ENCODE measurements at places on chromosomes 2 and 18.

GRCh38 chr2:75403991-75404428, 156.7 kb downstream of the EVA1A start:
- no peak for DNase-seq

GRCh38 chr2:216517447-216518225, 19.0 kb downstream of the RPL37A start:
- no peak for DNase-seq

DNA sequence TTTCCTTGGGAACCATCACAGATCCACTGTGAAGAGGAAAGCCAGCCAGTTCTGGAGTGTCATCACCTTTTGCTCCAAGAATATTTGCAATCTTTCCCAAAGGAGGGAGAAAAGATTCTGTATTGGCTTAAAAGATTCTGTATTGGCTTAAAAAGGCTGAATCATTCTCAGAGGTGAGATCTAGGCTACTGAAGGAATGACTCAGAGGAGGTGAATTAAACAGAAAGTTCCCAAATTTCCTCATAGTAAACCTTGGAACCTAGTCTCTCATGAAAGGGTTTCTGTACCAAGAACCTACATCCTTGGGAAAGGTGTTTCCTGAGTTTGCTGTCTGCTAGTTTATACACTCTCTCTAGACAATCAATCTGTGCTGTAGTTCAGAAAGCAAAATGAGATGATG, 34.1 kb upstream of the GRB14 start:
- DNase-seq: no peak

DNA sequence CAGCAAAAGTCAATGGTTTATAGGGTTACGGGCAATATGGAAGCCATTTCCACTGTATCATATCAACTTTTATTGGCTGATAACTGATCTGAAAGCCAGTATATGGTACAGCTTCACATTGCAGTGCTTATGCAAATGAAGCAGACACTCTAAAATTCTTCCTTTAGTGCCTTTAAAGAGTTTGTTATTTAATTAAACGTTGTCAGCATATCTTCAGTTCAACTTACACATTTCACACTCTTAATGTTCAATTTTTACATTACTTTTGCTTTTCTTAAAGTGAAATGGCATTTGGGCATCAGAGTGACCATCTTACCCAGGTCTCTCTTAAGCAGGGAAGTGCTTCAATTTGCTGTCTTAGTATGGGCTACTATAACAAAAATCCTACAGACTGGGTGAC, 420.1 kb downstream of the NCKAP5 start:
- no peak for DNase-seq

- no peak for DNase-seq
Measured at GRCh38 chr2:168723275-168723899, 79.0 kb upstream of the NOSTRIN start.

GRCh38 chr18:31267823-31268481, 50.0 kb upstream of the DSG1 start:
- DNase-seq: no peak

DNA sequence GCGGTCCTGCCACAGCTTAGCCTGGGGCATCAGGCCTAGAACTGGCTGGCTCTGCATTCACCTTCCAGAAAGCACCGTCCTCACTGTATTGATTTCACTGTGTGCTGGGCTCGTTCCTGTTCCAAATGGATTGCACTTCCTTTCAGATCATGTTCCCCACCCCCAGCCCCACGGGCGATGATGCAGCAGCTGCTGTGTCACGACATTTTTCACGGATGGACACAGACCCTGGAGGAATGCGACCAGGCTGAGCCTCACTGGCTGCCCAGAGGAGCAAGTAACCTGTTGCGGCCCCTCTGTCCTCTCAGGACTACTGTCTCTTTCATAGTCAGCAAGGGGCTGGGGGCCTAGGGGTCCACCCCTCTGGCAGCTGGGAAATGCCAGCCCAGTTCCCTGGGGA, 50.3 kb downstream of the CAPN13 start:
- DNase-seq: no peak

DNA sequence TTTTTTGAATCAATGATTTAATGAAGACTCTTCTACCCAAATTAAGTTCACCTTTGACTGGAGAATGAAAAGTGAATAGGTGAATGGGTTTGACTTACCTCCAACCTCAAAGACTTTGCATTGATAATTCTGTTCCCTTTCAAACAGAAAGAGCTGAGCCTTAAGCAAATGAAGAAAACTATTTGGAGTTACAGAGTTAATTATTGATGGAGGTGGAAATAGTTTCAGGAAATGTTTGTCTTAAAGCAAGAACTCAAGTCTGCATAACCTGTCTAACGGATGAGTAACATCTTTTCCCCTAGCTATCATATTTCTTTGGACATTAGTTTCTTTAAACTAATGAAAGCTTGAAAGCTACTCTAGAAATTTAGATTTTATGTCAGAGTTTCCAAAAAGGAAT, 166.5 kb downstream of the CERS6 start:
- no peak for DNase-seq

DNA sequence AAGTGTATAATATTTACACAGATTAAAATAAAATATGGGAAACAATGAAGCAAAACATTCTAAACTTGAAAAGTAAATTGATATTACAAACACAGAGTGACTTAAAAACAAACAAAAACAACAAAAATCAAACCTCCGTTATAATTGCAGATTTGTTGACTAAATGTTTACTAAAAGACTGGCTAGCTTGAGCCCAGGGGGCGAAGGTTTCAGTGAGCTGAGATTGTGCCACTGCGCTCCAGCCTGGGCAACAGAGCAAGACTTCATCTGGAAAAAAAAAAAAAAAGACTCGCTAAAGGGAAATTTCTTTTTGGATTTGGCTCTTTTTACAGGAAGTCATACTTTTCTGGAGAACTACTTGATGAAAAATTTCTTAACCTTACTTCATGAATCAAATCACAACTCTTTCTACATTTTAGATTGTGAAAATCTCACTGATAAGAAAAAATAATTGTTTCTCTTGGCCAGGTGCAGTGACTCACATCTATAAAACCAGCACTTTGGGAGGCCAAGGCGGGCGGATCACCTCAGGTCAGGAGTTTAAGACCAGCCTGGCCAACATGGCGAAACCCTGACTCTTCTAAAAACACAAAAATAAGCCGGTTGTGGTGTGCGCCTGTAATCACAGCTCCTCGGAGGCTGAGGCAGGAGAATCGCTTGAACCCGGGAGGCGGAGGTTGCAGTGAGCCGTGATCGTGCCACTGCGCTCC, 9.7 kb downstream of the TFPI start:
- no peak for DNase-seq

- no peak for DNase-seq
Measured at GRCh38 chr2:30446602-30447148, 371 bp upstream of the LCLAT1 start.

GRCh38 chr2:176669398-176670174, 400.3 kb downstream of the MTX2 start:
- no peak for DNase-seq

DNA sequence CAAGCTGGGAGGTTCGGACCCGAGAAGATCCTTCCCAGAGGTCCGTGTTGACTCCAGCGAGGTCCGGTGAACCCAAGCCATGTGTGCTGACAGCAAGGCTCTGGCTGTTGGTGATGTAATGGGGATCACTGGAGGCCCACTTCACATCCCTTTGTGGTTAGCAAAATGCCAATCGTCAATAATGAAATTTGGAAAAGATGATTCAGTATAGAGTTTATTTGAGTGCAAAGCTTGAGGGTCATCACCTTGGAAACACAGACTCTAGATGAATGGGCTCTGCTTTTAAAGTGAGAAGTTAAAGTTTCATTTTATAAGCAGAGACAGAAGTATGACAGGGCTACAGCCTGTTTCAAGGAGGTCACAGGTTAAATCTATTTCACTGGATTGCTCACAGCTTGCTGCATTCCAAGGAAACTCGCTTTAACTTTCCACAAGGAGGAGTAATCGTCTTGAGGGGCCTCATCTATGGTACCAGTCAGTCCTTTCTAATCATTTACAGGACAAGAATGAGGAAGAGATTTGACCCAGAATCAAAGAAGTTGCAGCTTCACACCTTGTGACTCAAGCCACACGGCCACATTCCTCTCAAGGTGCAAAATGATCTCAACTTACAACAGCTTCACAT, 140.5 kb downstream of the TPO start:
- DNase-seq: no peak

- no peak for DNase-seq
Measured at GRCh38 chr18:43869451-43870008, 592.2 kb upstream of the SYT4 start.

- DNase-seq: no peak
Measured at GRCh38 chr2:46117994-46118393, 179.2 kb upstream of the EPAS1 start.

- no peak for DNase-seq
Measured at GRCh38 chr2:381181-381580, 93.3 kb upstream of the ALKAL2 start.

DNA sequence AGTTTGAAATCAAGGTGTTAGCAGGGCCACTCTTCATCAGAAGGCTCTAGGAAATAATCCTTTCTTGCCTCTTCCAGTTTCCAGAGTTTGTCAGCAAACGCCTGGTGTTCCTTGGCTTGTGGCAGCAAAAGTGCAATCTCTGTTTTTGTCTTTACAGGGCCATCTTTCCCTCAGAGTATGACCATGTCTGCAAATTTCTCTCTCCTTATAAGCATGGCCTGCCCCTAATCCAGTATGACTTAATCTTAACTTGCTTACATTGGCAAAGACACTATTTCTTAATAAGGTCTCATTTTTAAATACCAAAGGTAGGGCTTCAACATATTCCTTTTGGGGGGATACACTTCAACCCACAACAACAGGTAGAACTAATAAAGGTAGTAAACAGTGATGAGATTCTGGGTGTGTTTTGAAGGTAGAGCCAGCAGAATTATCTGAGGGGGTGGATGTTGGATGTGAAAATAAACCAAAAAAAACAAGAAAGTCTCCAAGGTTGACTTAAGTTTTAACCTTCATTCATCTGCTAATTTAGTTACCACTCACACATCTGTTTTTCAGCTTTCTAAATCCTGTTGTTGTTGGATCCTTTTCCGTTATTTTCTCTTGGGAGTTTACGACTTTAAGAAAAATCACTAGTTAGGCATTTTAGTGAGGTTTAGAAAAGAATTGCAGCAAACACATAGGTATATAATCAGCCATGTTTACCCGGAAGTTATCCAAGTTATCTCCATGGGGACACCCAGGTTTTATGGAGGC, 234.4 kb upstream of the FIGN start:
- DNase-seq: no peak

DNA sequence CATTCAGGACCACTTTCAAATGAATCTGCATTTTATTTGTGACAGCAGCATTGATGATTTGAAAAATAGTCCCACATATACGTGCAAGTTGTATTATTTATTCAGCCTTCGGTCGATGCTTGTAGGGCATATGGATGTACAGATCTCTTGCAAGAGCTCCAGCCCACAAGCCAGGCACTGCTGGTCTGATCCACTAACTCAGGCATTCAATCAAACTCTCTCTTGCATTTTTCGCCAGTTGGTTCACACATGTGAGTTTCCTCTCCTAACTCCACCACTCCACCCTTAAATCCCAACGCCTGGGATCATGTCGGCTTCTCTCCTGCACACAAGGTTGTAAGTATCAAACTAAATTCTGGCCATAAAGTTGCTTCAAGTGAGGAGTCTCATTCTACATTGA, 318.7 kb downstream of the CYP26B1 start:
- DNase-seq: no peak

GRCh38 chr2:41160439-41160838, 708.5 kb upstream of the SLC8A1 start:
- no peak for DNase-seq

GRCh38 chr18:5068851-5069250, 128.2 kb downstream of the AKAIN1 start:
- no peak for DNase-seq

- no peak for DNase-seq
Measured at GRCh38 chr18:54357082-54357659, 487 bp downstream of the STARD6 start.

- DNase-seq: peak; percentile 77
Measured at GRCh38 chr2:135818937-135819610, 17.9 kb downstream of the LCT start.

GRCh38 chr2:46873604-46874068, 42.0 kb downstream of the MCFD2 start:
- DNase-seq: peak; percentile 30

DNA sequence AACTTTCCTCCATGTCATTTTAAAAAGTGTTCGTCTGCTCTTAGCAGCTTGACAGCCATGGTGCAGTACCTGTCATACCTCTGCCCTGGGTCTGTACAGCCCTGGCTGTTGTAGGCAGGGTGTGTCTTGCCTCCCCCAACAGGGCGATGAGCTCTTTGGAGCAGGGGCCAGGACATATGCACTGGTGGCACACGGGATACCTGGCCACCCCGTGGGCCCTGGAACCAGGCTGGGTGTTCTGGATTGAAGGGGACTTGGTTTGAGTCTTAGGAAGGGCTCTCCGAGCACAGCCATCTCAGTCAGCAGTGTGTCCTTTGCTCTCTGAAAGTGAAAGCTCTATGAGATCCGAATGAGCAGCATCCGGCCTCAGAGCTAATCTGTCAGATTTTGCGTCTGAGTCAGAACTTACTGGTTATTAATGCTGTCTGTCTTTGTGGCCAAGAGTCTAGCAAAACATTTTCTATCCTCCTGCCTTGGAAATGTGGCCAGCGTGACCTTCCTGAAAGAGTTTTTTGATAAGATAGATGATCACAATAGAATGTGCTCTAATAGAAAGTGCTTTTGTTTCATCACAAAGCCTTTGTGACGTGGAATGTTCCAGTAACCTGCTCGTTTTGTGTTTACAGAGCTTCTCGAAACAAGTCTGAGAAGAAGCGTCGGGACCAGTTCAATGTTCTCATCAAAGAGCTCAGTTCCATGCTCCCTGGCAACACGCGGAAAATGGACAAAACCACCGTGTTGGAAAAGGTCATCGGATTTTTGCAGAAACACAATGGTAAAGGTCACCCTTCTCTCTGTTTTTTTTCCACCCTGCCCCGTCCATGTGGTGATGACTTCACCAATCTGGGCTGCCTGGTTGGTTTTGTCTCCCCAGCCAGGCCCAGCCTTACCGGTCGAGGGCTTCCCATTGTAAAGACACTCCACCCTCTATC, 77.3 kb upstream of the RPL31 start:
- peak; percentile 28 for DNase-seq

- DNase-seq: no peak
Measured at GRCh38 chr2:127620866-127621265, 25.1 kb upstream of the GPR17 start.

- no peak for DNase-seq
Measured at GRCh38 chr2:146321175-146321574, 1523.7 kb upstream of the ACVR2A start.

- DNase-seq: no peak
Measured at GRCh38 chr2:75379476-75380210, 180.3 kb upstream of the TACR1 start.

GRCh38 chr2:224947566-224947965, 94.7 kb downstream of the DOCK10 start:
- DNase-seq: no peak

GRCh38 chr2:30990176-30990575, 148.1 kb downstream of the GALNT14 start:
- DNase-seq: no peak

GRCh38 chr2:72191441-72191840, 43.8 kb upstream of the CYP26B1 start:
- no peak for DNase-seq

Measured in activated CD4-positive, alpha-beta T cell treated with anti-CD3 and anti-CD28 coated beads, Interleukin-2, amount 50 U/mL, for 48 hours (primary cell).